GM04503 (cell line): ENCODE measurements at places on chromosomes 1 and 21.
A peak's percentile ranks its signal among the peaks of the same experiment; 100 is the strongest.

DNA sequence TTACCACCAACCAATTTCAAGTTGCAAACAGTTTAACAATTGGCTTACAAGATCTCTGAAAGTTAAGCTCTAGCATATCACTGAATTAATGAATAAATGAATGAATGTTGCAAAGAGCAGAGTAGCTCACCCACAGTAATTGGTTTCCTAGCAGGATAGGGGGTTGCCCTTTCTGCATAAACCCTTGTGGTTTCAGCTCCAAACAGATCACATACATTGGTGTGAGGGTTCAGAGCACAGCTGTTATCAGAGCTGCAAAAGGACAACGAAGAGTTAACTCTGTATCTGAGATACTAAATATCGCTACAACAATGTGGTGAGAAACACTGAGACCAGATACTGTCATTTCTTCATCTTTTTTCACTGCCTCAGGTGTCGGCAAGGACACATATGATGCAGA is 46.6 kb downstream of the NTNG1 start:
- no peak for DNase-seq

DNA sequence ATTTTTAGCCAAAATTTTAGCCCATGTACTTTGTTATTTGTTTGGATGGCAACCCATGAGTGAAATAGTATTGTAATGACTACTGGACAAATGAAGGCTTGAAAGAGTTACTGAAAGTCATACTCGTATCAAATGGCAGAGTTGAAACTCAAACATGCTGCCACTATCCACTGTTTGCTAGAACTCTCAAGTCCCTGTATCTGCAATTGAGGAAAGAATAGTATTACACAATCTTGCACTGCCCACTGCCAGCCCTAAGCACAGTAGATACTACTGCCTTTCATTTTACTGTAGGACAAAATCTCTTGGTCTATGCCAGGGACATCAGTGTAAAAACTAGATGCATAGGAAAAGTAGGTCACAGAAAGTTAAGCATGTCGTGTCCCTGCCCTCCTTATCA is 581.1 kb upstream of the PLXNA2 start:
- DNase-seq: no peak

- DNase-seq: no peak
These were observed 135.1 kb downstream of the ST6GALNAC3 start for GRCh38 chr1:76209648-76210047.

DNA sequence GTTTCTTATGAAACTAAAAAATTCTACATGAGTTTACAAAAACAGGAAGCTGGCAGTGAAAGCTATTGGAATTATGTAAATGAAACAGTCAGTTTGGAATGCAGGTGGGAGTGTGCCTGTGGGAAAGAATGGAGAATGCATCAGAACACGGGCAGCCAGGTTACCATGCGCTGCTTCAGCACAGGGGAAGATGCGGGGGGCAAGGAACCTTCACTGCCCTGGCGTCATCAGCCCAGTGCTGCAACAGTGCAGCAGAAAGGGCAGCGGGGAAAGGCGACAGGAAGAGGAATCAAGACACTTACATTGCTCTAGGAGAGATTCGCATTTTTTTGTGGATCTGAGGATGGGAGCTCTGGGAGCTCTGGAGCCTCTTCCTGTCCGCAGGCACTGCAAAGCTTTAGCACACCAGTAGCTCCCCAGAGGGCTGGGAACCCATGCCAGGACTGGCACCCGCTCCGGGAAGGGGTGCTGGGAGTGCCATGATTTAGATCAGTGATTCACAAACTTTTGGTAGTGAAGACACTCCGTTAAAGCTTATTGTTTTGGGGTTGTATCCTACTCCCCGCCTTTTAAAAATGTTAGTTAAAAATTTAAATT is 64.1 kb upstream of the WDR26 start:
- no peak for DNase-seq

GRCh38 chr1:31013187-31013864 is 52.2 kb downstream of the PUM1 start:
- DNase-seq: no peak

- DNase-seq: no peak
These were observed 39.6 kb upstream of the DOCK7 start for GRCh38 chr1:62727656-62728407.

DNA sequence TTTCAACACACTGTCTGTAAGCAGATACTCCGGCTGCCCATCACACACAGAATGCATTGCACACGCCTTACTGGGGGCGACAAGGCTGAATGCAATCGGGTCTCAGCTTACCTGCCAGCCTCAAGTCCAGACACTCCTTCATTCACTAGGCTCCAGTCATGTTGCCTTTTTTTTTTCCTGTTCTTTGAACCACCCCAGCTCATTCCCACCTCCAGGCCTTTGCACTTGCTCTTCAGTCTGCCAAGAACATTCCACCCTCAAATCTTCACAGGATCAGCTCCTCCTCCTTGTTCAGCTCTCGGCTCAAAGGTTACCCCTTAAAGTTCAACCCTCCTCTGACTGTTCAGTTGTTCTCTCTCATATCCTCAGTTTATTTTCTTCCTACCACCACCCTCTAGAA is 181.9 kb upstream of the ESRRG start:
- DNase-seq: no peak

GRCh38 chr1:109242387-109242786 is 7.0 kb upstream of the CELSR2 start:
- no peak for DNase-seq

GRCh38 chr1:168320800-168321450 is 40.2 kb downstream of the TBX19 start:
- peak; percentile 63 for DNase-seq

DNA sequence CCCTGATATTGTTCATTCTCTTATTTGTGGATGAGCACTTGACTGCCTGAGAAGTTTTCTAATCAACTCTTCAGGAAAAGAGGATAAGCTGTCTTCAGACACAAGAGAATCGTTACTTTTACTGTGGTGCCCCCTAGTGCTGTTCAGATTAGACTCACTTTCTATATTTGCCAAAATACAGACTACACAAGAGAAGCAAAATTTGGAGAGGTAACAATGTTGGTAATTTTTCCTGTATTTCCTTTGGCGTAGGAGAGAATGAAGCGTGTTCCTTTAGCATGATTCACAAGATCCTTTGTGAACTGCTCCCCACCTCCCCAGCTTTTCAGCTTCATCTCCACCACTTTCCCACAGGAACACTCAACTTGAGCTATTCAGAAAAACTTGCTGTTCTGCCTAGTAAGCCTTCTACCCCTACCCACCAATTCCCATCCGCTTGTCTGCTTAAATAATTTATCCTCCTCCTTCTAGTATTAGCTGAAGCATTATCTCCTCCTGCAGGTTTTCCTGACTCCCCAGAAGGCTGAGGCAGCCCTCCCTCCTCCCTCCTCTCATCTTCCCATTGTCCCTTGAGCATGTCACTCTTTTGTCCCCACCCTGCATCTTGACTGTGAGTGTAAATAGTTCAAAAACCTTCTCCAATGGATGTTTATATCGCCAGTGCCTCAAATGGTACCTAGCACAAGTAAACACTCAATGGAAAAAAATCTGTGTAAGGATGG is 4.5 kb downstream of the TNFSF4 start:
- DNase-seq: peak; percentile 73

GRCh38 chr21:17513214-17514123 is 626 bp downstream of the CXADR start:
- DNase-seq: no peak

DNA sequence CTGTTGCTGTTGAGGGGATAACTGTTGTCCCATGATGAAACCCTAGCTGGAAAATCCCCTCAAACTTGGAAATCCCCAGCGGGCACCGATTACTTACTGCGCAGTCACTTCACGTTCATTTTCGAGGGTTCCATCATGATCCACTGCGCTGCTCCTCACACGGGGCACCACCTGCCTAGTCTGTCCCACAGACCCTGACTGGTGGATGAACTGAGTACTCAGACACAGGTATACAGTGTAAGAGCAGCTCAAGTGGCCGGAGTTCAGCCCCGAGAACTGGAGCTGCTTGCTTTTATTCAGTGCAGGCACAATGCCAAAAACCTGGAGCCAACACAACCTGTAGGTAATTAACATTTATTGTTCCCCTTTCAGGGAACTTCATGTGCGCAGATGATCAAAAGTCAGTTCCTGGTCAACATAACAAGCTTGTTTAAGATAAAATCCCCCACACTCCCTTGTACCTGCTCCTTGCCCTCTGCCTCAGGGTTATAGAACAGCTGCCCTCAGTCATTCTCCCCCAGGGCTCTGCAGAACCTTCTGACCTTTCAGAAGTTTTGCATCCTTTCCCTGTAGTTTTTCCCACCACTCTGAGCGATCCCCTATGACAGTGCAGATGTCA is 46.5 kb upstream of the PRELP start:
- no peak for DNase-seq

DNA sequence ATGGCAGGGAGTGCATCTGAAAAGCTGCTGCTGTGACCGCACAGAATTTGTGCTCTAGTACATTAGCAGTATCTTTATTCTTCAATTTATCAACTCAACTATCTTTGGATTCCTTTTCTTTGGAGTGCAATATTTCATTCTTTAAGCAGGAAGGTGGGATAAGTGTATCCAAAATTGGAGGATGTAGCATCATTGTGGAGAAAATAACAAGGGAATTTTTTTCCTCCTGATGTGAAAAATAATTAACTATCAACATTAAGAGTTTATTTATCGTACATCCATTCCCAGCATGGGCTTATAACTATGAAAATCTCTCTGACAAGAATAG is 25.5 kb downstream of the MAP3K7CL start:
- no peak for DNase-seq

DNA sequence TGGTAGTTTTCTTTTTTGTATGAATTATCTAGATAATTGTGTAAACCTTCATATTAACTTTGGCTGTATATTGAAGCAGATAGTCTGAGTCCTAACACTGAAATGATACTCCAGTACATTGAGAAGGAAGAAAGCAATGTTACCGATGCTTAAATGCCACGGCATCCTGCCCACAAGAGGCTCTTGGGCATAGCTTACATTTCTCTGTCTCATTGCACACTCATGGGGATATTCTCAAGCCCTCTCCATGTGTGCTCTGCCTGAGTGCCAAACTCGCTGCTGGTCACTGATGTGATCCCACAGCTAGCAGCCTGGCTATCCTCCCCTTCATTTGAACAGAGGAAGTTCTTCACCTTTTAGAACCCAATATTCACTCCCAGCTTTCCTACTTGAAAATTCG is 179.4 kb downstream of the TGFB2 start:
- no peak for DNase-seq

DNA sequence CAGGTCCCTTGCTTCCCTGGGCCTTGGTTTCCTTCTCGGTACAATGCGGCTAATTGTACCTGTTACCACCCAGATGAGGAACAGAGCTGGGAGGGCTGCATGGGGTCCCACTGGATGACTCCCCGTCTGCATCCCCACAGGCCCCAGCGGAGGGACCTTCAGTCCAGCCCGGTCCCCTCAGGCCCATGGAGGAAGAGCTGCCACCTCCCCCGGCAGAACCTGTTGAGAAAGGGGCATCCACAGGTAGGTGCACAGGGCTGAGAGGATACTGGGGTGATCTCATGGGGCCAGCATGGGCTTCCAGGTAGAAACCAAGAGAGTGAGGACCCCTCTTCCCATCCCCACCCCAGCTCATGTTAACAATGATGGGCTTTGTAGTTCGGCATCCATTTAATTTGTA is 9.8 kb downstream of the FBLIM1 start:
- DNase-seq: no peak

DNA sequence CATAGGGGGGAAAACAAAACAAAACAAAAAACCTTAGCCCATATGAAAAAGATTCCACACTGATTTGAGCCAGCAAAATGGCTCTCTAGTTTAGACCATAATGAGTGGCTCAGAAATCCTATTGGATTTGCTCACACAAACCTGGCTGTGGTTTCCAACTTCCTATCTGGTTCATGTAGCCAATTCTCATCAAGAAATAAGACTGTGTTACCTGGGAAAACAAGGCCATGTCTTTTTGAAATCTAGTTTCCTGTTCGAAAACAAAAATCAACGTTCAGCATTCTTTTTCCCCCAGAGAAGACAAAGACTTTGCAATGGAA is 69.2 kb downstream of the TBX15 start:
- DNase-seq: no peak

DNA sequence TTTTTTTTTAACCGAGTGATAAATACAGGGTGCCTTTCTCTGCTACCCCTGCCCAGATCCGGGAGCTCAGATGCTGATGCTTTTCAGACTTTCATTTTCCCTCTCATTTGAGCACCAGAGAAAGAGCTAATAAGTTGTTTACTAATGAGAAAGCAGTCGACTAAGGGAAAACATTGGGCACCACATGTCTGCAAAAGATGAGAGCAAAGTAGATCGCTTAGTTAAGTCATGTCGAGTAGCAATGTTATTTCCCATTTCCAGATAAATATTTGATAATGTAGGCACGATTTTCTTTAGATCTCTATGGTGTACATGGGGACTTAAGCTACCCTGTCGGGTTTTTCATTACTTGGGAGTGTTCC is 1.2 kb downstream of the PKN2 start:
- no peak for DNase-seq

DNA sequence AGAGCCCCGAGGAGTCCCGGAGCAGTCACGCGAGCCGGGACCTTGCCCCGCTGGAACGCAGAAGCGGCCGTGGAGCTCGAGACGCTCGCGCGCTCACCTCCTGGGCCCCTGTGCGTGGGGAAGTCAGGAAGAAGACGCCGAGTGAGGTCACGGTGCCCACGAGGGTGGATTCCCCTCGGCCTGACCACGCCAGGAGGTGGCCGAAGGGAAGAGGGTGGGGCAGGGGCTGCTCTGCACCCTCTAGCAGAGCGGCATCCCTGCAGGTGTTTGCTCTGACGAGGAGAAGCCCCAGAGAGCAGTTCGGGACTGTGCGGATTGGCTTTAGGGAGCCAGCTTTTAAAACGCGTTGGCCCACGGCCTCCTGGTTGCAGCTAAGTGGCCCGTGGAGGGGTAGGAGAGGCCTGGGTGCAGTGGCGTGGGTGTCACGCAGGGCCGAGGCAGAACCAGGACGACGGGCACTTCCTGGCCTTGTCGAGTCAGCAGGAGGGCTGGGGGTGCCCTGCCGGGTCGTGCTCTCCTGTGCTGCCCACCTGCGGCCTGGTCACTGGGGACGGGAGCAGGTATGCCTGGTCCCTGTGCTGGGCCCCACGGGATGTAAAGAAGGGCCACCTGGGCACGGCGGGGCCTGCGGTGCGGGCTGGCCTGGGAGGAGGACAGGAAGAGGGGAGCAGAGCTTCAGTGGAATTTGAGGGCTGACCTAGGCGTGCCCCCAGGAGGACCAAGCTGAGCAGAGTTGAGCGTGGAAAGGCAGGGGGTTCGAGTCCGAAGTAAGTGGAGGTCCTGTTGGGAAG is 1.0 kb downstream of the PDXK start:
- no peak for DNase-seq

GRCh38 chr1:168766568-168766967 is 37.6 kb upstream of the DPT start:
- DNase-seq: no peak
